ENCODE measurements at places on chromosomes 4 and X.

DNA sequence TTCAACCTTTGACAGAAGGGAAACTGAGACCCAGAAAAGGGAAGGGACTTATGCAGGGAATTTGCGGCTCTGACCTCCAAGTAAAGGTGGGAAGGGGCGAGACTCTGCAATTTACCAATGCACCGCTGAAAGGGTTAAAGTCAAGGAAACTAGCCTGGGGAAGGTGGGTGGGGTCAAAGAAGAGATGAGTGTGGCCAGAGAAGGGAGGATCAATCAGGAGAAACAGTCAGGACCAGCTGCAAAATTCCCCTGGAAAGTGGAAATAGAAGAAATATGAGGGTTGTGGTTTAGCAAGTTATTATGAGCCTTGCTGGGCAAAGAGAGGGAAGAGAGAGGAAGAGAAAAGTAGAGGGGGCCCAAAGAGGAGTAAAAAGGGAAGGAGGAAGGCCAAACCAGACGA is 30.5 kb downstream of the STARD8 start:
- DNase-seq: no peak

DNA sequence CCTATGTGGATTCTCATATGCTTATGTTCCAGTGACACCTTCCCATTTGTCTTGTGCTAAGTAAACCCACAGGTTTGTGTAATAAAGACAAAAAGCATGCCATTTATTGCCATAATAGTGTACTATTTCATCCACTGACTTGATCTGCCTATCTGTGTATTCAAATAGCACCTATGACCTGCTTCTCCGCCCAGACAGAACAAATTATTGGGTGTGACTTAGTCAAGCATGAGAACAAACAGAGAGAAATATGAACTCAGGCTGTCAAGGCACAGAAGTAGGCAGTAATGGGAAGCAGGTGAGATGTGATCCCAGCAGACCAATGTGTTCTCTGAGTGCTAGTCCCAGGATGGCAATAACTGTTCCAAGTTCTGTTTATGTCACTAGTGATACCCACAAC is 25.4 kb downstream of the ELOVL6 start:
- no peak for DNase-seq

GRCh38 chr4:46211406-46211805 is 87.6 kb upstream of the GABRG1 start:
- DNase-seq: no peak

DNA sequence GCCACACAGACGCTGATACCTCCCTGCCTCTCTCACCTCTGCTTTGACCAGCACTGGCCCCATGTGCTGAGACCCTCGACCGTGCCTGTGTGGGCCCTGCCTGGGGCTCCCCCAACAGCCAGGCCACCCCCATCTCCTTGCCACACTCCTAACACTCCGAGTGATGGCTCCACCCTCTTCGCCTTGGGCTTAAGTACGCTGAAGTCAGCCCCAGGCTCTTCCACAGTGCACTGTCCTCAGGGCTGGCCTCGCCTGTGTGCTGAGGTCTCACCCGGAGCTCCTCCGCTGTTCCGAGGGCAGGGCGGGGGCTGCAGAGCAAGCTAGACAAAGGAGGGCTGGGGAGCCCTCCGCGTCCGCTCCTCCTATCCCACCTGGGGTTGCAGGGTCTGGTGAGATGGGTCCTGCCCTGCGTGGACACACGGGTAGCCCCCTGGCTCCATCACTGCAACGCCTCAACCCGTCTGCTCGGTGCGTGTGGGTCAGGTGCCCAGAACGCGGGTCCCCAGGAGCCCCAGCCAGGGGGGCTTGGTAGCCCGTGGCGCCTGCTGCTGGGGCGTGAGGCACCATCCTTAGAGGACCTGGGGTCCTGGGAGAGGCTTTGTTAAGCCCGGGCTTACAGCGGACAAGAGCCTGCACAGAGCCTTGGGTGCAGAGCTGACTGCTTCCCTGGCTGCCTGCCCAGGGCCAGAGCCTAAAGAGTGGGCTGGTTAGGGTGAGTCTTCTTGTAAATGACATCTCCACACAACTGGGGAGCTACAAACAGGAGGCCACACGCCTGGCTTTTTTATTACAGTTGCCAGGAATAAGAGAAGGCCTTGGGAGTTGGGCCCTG is 42.6 kb upstream of the NKX1-1 start:
- no peak for DNase-seq

DNA sequence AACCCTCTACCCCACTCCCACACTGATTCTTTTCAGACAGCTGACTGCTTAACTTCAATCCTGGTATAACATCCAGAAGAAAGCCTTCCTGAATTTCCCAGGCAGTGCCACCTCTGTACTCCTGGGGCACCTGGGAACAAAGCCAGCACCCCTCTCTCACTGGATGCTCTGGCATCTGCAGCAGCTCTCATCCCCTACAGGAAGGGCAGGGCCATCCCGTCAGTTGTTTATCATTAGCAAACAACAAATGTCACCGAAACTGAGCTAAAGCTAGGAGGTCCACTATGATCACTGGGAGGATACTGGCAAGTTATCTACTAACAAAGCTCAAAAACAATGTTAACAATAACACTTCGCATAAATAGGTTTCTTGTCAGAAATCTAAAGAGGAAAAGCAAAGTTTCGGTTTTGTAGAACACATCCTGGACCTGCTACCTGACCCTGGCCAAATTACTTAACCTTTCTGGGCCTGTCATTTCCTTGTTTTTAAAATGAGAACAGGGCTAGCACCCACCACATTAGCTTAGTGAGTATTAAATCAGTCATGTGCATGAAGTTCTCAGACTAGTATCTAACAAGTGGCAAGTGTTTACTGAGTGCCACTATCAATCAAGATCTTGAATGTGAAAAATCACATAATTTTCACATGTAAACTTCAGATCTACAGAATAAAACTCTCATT is 86.6 kb downstream of the NR3C2 start:
- no peak for DNase-seq

DNA sequence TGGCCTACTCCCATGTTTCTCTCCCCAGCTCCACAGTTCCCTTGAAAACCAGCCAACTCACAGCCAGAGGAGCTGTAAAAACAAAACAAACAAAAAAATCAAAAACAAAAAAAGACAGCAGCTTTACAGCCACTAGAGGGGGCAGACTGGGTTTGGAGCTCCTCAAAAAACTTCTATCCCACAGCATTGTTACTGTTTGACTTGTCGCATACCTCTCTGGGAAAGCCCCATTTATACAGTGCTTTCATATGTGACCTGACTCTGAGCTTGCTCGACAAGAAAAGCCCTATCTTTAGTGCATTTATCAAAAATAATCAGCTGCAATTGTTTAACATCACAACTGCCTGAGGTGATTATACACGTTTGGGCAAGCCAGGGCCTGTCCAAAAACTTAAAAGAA is 21.6 kb downstream of the TSPAN6 start:
- DNase-seq: no peak
